ENCODE measurements at places on chromosomes 6 and 20.

DNA sequence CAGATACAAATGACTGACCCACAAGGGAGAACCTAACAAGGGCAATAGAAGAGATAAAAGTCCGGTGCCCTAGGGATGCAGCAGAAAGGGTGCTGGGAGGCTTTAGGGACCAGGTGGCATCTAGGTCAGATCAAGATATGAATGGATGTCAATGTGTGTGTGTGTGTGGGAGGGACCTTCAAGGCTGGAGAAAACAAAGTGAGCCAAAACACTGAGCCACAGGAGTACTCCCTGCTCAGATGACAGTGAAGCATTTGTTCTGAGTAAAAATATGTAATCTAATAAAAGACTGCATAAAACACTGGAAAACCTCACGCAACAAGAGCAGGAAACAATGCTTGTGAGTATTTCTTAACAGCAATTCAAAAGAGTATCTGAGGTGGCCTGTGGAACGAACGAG lies 28.2 kb downstream of the ZNF337 start:
- DNase-seq, result no peak

- no peak for DNase-seq
Measured at GRCh38 chr6:134537146-134537555, 219.2 kb upstream of the SGK1 start.

DNA sequence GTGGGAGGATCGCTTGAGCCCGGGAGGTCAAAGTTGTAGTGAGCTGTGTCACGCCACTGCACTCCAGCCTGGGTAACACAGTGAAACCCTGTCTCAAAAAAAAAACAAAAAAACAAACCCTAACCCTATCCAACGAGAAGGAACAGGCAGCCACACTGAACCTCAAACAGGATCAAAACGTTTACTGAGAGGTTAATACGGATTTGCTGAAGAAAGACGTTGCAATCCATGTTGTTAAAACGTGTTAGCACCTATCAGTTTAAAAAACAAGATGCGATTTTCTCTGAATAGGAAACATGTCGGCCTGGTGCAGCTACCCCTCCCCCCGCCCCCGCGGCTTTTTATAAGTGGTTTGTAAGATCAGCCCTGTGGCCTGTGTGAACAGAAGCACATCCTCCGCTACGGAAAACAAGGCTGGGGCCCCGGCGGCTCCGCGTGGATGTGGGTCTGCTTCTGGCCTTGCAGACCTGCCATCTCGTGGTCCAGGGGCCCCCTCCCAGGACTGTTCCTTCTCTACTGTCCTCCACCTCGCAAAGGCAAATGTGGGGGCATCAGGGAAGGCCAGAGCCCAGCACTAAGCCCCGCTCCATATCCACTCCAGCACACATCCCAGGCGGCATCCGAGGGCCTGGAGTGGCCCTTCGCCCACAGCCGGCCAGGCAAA lies 11.4 kb downstream of the SLC2A4RG start:
- DNase-seq, result no peak

DNA sequence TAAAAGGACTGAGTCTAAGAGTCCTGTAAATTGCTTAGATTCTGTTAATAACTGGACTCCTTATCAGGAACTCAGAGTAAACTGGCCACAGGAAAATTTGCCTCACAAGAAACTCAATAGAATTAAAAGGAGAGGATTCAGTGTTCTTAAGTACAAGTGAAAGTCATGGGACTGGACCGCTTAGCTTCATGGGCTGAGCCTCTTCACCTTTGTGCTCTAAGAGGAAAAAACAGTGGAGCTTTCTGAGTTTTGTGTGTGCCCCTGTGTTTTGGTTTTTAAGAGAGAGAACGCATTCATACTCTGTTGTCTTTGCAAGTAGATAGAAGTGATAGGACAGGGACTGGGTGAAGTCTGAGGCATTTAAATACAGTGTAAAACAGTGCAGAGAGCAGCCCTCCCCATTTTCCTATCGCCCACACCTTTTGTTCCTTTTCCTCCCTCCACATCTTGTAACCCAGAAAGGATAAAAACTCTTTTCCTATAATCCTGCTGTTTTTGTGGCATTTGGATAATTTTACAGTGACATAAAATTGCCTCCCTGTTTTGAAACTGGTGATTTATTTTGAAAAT lies 49.6 kb downstream of the FOXO3 start:
- DNase-seq, result no peak

- DNase-seq, result no peak
Measured at GRCh38 chr6:20949138-20949537, 414.9 kb downstream of the CDKAL1 start.

Measured in D721Med (cell line).